ENCODE measurements at places on chromosomes 2 and 18.

DNA sequence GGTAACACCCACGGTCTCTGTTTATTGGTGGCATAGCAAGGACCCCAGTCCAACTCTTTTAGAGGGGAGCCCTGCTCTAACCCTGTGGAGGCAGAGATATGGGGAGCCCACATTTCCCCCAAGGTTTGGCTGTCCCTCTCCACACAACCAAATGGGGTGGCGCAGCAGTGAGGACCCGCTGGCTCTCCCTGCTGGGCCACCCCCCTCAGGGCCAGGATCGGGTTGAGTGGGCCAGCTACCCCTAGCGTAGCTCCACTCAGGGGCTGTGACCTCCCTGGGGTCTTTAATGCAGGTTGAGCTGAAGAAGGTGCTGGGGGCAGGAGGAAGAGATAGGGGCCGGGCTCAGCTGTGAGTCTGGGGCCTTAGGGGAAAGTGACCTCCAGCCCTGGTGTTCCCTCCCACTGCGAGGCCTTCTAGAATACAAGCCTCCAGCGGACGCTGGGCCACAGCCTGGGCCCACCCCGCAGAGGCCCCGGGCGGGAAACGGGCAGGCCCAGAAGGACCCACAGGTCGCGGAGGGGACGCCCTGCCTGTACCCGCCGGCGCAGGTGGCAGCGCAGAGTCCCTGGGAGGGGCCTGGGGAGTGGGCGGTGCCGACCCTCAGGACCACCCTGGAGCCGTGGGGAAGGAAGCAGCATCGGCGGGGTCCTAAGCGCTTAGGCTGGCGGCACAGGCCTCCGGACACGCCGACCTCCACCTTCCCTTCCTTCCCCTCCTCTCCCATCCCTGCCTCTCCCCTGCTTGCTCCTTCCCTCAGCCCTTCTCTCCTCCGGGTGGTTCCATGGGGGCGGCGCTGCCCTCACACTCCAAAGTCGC lies 9.6 kb downstream of the CROCC2 start:
- DNase-seq = no peak

GRCh38 chr2:159091976-159092375 lies 123.5 kb downstream of the TANC1 start:
- no peak for DNase-seq

DNA sequence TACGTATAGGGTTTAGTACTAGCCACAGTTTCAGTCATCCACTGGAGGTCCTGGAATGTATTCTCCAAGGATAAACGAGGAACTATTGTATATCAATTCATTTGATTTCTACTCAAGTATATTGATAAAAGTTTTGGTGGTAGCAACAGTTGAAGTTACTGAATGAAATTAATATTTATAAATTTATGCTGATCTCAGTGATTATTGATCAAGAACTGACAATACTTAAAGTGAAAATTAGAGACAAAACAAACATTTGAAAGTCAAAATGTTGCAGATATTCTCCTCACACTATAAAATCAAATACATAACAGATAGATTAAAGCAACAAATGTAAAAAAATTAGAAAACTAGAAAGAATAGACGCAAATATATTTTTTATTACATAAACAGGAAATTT lies 150.9 kb upstream of the SLC35G4 start:
- no peak for DNase-seq

DNA sequence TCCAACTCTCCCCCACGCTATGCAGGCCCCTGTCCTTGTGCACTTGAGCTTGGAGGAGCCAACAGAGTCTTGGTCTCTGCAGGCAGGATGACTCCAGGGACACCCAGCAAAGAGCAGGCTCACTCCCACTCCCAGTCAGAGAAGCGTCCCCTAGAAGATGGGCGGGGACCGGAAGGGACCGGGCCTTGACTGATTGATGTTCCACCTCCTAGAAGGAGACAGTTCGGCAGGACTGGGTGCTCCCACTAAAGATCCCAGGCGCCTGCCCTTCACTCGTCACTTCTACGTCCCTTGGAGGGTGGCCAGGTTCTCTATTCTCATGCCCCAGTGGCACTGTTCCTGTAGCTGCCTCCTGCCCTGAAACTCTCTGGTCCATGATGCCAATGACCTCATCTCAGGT lies 3.2 kb upstream of the SP100 start:
- no peak for DNase-seq

DNA sequence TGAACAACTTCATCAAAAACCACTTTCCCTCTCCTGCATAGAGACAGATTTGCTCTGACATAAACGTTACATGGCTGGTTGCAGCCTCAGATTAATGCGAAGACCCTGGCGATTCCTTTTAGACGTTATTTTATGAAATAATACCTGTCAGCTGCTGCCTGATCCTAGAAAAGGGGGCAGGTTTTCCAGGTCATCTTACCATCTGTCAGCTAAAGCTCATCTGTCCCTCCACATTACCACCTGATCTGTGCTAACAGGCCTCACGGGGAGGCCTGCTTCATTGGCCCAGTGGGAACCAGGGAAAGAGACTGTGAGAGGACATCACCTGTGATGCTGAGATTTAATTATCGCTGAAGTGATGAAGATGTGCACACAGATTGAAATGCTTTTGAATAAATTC lies 261.0 kb downstream of the ARHGAP15 start:
- DNase-seq = no peak

DNA sequence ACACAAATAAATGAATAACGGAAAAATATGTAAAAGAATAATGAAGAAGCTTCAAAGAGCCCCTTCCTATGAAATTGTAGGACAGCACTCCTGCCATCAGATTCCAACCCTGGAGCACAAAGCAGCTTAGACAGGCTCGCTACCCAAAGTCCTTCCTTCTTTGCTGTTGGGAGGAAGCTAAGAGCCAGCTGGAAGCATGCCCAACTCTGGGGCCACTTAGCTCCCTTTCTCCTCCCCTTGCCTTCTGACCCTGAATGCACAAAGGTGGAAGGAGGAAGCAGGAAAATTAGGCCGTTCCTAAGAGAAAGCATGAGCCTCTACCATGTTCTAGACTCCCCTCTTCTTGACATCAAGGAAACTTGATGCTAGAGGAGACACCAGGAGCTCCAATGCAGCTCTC lies 700.8 kb downstream of the RNF144A start:
- no peak for DNase-seq

DNA sequence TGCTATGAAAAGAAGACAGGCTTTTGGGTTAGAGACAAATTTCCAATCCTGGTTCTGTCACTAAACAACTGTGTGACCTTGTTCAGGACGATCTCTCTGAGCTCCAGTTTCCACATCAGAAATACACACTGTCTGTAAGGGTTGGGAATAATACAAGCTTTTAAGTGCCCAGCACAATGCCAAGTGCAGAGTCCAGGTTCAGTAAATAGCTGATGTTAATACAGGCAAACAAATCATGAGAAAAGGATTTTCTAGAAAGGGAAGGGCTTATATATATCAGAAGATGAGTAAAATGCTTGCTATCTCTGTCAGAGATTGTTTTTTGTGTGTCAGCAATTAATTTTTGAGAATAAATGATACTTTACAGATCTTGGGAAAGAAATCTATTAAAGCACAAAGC lies 388.3 kb downstream of the NBAS start:
- DNase-seq = no peak

GRCh38 chr18:25990473-25990872 lies 99.9 kb downstream of the SS18 start:
- DNase-seq = no peak

DNA sequence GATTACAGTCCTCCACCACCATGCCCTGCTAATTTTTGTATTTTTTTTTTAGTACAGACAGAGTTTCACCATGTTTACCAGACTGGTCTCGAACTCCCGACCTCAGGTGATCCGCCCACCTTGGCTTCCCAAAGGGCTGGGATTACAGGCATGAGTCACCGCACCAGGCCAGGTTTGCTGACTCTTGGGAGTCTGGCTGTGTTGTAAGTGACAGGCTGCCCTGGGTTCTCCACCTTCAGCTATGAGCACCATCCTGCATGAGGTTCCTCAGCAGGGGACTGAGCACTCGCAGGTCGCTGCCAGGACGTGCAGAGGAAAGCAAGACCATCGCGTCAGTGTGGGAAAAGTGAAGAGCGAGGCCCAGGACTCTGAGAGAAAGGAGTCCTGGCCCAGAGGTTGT lies 112.6 kb upstream of the NDUFV2 start:
- DNase-seq = no peak

DNA sequence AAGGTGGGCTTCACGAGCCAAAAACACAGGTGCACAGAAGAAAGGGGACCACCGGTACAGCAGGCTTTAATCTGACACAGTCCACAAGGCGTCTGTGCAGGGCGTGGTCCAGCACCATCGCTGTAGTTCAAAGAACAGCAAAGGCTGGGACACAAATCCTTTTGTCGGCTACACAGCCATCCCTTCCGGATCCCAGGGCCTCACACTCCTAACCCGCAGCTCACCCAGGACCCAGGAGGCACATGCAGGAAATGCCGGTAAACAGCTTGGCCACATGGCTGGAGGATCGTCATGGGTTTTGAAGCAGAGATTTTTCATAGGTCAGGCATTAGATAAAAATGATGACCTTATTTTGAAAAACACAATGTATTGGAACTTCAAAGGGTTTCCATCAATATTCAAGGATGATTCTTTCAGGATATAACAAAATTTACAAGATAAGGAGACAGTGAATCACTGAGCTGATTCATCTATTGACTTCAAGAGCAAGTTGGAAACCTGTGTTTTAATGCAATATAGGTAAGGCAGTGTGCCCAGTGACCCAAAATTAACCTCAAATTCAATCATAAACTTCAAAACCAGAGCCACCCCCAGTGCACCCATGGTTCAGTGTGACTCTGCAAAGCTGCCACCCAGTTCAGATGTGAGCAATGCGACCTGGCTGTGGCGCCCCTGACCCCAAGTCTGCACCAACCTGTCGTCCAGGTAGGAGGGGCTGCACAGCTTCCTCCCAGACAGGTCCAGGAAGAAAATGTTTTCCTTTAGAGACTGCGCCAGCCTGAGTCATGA lies 74.4 kb downstream of the TMEM18 start:
- no peak for DNase-seq

- no peak for DNase-seq
Measured at GRCh38 chr2:197164141-197164754, 146.3 kb downstream of the ANKRD44 start.

DNA sequence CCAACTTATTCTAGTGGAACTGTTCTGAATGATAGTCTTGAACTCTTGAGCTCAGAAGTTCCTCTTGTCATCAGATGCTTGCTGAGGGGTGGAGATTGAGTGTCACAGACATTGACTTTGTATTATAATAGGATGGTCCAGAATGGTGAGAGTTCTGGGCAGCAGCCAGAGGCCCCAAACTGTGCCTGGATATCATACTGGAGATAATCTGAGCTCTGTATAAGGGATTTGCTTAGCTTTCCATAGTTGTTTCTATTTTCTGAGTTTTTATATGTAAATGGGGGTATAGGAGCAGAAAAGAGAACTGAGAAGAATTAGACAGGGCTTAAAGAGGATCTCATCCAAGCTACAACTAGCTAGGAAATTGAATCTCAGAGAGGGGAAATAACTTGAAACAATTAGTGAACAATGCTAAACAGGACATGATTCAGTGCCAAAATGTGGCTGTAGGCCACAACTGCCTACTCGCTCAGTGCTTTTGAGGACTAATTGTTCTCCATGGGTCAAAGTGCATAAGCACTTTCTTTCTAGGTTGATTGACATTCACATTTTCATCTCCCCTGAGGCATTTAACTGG lies 10.1 kb upstream of the LCLAT1 start:
- DNase-seq = no peak

- DNase-seq = no peak
Measured at GRCh38 chr2:154710685-154711084, 12.2 kb downstream of the KCNJ3 start.

- peak; percentile 39 for DNase-seq
Measured at GRCh38 chr2:151634736-151635467, 99.4 kb downstream of the NEB start.

DNA sequence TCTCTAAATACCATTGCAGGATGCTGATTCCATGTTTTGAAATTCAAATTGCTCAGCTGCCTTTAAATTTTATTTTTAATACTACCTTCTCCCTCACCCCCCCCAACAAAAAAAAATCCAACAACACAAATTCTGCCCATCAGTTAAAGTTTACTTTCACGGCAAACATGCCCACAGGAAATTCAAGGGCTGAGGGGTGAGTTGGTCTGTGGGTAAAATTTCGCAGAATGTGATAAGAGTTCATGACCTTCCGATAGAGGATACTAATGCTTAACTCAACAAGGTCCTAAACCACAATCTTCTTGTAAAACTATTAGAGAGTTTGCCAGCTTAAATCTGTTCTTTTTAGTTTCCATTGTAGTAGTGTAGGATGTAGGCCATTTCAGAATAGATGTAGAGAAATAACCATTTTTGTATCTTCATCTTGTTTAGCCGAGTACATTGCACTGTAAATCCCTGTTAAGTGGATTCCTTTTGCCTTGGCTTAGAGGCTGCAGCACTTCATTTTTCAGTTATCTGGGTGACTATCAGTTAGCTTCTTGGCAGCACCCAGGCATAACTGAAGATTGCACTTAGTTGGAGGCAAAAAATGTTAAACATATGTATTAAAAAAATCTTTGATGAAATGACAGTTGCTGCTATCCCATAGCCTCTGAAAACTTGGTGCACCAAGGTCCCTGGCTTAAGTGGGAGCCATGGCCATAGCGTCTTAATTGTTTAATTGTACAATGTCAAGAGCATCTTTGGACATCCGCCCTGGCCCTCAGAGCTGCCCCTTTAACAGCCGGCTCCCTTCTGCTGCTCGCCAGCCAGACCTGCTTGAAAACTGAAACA lies 232.3 kb downstream of the HAUS1 start:
- DNase-seq = peak; percentile 10

DNA sequence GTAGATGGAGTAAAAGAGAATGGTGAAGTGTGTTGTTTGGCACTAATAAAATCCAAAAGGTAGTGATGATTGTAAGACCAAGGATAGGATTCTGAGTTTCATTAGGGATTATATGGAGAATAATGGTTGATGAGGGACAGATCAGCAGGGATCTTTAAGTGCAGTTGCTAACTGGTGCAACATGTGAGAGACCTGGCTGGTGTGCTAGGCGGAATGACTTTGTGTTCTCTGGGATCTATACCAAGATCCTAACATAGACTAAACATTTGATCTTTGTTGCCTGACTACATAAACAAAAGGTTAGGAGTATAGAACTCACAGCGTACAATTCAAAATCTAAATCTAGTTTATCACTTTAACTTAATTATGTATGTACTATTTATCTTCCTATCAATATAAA lies 135.4 kb downstream of the PTRHD1 start:
- DNase-seq = peak; percentile 12

GRCh38 chr2:46317094-46317486 lies 19.9 kb downstream of the EPAS1 start:
- DNase-seq = no peak

DNA sequence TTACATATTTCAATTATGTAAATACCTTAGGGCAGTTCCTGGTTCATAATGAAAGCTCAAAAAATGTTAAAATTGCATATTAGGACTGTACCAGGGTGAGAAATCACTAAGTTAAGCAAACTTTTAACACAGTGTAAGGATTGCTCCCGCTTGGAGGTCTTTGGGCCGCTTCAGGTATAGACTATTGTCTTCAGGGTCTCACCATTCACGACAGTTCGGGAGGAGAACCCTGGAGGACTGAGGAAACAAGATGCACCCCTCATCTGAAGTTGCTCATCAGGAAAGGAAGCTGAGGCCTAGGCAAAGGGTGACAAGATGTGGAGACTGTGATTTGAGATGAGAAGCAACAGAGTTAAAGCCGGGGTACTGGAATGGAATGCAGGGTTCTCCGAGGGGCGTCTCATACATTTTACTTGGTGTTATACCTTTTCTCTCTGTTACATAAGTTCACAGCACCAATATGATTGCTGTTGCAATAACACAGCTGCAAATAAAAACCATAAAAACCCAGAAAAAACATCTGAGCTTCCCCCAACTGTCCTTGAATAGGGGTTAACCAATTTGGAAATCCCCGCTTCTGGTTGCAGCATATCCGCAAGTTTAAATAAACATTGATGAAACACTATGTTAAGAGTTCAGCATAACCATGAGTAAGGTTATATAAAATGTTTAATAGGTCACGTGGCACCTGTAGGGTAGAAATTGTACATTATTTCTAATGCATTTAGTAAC lies 40.1 kb downstream of the FBXO48 start:
- DNase-seq = peak; percentile 81

Data from fibroblast of lung (primary cell).